ENCODE measurements at places on chromosomes 1 and 21.

DNA sequence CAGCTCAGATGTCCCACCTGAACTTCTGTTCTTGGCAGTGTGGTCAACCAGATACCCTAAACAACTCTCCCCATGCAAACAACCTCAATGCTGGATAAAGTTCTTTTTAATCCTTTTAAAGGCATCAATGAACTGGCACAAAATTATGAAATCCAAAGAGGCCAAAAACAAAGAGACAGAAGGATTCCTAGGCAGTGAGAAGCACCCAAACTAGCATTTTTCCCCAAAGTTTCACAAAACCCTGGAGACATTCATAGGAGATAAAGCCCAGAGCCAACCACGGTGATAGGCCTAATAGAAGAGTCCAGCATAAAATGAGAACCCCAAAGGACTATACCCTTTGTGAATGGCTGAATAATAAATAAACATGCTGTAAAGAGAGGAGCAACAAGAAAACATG, 50.7 kb downstream of the MATN1 start:
- DNase-seq = no peak

GRCh38 chr21:39048064-39048463, 135.2 kb downstream of the PSMG1 start:
- no peak for DNase-seq

DNA sequence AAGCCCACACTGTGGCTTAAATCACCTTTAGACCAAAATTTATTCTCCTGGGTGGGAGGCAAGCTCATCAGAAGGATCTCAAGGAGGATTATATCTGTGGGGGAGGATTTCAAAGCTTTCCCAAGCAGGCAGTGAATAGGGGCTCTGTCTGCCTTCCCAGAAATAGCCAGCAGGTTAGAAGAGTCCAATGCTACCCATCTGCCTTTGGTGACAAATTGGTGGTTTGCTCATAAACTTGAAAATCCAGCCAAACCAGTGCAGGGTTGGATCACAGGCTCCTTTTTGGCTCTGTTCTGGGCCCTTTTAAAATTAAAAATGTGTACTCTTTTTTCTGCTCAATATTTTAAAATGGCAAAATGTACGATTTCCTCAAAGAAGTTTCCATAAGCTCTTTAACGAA, 118.9 kb upstream of the ZC3H11B start:
- DNase-seq = no peak

DNA sequence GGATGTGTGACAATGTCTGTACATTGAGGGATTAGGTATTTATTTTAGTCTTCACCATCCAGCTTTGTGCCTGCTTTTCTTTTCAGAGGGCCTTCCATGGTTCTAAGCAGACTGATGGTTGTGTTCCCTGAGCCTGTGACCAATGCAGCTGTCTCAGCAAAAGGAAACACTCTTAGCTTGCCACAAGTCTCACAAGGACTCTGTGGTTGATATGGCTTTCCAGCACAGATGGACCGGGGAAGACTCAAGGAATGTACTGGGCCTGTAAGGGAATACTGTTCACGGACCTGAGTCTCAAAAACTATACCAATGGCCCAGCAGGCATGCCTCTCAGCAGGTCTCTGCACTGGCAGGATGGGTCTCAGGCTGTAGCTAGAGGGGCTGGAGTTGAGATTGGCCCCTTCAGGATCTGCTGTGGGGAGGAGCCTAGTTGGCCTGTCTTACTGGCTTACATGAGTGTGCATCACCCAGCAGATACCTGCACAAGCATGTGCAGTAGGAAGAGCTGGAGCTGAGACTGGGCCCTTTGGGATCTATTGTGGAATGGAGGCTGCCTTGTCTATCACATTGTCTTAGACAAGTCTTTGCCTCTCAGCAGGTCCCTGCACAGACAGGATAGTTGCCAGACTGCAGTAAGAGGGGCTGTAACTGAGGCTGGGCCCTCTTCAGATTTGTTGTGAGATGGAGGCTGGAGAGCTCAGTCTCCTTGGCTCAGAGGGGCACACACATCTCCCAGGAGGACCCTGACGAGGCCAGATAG, 52.0 kb upstream of the PDC start:
- DNase-seq = no peak

- DNase-seq = no peak
These were observed 113.6 kb downstream of the DMRTB1 start for GRCh38 chr1:53572815-53573173.

- no peak for DNase-seq
These were observed 30.3 kb downstream of the S1PR1 start for GRCh38 chr1:101267082-101267481.
